Esophagus squamous epithelium (tissue), 5 donors: ENCODE measurements at places on chromosomes 4 and X.

DNA sequence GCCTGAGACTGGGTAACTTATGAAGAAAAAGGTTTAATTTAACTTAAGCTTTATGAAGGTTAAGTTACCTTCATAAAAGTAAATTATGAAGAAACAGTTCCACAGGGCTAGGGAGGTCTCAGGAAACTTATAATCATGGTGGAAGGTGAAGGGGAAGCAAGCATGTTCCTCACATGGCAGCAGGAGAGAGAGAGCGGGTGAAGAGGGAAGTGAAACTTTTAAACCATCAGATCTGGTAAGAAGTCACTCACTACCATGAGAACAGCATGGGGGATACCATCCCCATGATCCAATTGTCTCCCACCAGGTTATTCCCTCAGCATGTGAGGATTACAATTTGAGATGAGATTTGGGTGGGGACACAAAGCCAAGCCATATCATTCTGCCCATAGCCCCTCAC lies 944.7 kb upstream of the NDST4 start:
- DNase-seq: no peak

DNA sequence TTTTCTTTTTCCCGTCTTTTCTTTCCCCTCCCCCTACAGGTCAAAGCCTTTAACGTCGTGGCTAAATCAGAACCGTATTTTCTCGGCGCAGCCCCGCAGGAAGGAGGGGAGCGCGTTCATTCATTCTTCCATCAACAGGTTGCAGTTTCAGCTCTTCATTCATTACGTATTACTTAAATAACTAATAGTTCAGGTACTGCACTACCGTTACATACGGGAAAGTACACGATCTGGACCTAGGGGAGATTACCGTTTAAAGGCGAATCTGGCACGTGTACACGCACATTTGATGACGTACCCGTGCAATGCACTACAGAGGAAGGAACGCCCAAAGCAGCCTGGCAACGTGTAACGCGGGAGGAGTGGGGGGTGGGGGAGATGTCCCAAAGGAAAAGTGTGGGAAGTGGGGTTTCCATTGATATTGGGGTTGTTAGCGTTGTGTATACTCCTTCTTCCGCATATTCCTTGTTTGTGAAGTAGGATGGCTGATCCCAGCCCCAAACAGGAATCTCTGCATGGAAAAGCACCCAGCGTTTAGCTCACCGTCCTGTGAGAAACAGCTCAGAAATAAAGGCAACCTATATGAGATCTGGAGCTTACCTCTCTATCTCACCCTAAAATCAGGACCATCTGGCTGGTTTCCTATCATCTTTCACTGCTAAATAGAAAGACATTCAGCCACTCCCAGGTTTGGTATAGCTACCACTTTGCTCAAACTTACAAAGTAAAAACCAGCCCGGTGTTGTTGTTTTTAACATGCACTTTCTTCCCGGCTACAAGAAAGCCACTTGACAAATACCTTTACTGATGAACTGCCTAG lies 585 bp upstream of the SEC24D start:
- no peak for DNase-seq

GRCh38 chrX:104288961-104289360 lies 34.2 kb upstream of the ESX1 start:
- no peak for DNase-seq

DNA sequence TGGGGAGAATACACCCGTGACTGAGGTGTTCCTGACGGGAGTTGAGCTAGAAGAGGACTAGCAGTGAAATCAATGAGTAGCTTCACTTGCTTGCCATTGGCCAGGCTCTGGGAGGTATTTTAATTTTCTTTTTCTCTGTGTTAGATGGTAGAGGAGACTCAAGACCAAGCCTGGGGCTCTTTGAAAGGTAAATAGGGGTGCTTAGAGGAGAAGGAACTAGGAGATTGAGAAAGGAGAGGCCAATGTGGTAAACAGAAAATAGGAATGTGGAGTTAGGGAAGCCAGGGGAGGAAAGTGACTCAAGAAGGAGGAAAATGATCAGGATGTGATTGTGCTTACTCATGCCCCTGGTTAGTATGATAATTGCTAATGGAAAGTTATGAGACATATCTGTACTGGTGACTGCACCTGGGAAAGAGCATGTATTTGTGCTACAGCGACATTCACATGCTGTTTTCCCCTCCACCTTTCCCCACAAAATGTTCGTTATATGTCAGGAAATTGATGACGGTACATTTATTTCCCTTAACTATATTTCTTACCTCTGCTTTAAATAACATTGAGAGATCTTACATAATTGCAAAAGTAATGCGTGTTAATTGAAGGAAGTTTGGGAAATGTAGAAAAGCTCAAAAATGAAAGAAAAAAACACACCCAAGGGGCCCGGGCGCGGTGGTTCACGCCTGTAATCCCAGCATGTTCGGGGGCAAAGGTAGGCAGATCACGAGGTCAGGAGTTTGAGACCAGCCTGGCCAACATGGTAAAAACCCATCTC lies 16.9 kb upstream of the LRBA start:
- no peak for DNase-seq

GRCh38 chrX:69309074-69309792 lies 144.0 kb upstream of the PJA1 start:
- no peak for DNase-seq

- DNase-seq: no peak
Observed at GRCh38 chrX:129629837-129630236, 24.9 kb downstream of the APLN start.

- DNase-seq: no peak
Observed at GRCh38 chrX:149903889-149904748, 23.1 kb downstream of the MAGEA8 start.

- DNase-seq: no peak
Observed at GRCh38 chr4:140156529-140157171, 2.7 kb upstream of the MAML3 start.

DNA sequence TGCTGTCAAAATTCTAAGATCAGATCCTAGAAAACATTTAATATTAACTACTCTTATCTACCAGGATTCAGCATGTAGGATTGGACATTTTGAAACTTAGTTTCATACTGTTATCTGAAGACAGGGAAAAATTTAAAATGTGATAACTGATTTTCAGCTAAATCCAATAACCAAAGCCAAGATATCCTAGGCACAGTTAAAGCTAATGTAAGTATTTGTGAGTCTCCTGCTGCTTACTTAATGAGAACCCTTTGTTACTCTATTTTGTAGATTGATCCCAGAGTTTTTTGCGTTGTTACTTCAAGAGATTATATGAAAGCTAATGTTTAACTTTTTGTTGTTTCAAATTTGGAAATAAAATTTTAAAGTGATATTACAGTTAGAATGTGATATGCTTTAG lies 2.0 kb downstream of the CPE start:
- no peak for DNase-seq

GRCh38 chr4:180314972-180315371 lies 1928.2 kb upstream of the TENM3 start:
- no peak for DNase-seq

DNA sequence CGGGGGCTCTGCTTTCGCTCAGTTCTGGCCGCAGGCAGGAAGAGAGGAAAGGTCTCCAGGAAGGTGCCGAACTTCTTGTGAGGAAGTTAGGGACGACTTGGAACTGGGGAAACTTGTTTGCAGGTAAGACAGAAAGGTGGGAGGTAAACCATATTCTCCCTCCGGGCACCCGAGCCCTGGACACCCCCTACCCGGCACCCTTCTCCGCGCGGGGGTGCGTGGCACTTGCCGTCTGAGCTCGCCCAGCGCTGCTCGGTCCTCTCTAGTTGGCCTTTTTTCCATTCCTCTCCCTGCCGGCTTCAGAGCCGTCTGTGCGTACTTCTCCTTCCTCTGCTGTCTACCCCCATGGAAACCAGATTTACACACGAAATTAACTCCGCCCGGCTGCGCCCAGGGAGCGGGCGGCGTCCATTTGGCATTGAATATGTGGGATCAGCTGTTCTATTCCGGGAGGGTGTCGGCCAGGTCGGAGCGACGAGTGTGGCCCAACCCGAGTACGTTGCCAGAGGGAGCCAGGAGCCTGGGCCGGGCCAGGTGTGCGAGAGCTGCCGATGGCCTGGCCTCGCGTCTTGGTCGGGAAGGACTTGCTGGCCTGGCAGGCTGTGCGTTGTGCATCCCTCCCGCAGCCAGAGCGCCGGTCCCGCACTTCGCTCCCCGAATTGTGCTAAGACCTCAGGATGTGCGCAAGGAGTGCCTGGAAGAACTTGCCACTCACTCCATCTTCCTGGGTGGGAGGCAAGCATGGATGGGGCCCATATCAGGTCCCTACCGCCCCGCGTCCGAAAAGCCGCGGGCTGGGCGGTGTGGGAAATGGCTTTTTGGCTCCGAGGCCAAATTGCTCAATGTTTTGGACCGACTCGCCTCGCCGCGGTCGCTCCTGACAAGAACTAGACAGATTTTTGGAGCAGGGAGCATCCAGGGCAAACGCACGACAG lies 1.7 kb downstream of the PDGFRA start:
- DNase-seq: no peak

DNA sequence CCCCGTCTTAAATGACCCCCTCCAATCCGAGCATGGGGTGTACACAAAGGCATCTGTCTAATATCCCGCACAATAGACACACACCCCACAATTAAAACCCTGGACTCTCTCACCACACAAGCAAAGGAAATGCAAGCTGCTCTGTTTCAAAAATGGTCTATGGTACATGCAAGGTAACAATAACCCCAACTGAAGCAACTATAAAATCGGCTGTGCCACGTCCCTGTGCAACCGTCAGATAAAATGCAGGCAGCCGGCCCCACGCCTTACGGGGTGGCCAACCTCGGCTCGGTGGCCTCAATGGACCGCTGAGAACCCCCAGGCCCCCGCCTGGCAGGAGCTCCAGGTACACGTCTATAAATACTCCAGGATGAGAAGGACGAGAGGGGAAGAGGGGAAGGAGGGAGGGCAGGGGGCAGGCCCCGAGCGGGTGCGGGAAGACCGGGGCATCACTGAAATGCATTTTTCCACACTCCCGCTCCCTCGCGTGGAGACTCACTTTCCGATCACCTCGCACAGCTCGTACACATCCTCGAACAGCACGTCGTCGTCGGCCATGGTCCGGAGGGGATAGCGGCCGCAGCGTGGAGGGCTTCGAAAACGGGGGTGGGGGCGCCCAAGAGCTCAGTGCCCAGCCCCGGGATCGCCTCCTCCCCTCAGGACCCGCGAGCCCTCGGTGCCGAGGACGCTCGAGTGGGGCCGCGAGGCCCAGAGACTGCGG lies 763 bp downstream of the CASK start:
- DNase-seq: no peak

- DNase-seq: no peak
Observed at GRCh38 chr4:183960962-183961541, 55.9 kb downstream of the STOX2 start.

GRCh38 chrX:12701628-12702027 lies 89.6 kb upstream of the PRPS2 start:
- DNase-seq: no peak

- DNase-seq: no peak
Observed at GRCh38 chrX:39327255-39327654, 526.0 kb downstream of the MID1IP1 start.

- DNase-seq: no peak
Observed at GRCh38 chrX:129318375-129318774, 204.9 kb downstream of the SMARCA1 start.

- DNase-seq: no peak
Observed at GRCh38 chr4:184156163-184156920, 61.3 kb downstream of the ENPP6 start.

DNA sequence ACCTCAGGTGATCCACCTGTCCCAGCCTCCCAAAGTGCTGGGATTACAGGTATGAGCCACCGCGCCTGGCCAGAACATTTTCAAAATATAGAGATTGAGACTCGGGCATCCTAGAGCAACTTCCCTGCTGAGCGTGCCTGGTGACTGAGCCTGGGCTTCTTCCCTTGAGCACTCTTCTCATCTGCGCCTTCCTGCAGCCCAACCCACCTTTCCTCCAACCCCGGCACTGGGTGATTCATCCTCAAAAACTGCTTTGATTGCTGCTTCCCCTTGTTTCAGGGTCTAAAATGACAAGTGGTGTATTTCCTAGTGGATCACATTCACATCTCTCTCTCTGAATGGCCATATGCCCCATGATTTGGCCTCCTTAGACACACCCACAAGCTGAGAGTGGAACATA lies 37.8 kb downstream of the PHKA2 start:
- no peak for DNase-seq

GRCh38 chrX:49133759-49134158 lies 10.2 kb upstream of the GPKOW start:
- DNase-seq: no peak

DNA sequence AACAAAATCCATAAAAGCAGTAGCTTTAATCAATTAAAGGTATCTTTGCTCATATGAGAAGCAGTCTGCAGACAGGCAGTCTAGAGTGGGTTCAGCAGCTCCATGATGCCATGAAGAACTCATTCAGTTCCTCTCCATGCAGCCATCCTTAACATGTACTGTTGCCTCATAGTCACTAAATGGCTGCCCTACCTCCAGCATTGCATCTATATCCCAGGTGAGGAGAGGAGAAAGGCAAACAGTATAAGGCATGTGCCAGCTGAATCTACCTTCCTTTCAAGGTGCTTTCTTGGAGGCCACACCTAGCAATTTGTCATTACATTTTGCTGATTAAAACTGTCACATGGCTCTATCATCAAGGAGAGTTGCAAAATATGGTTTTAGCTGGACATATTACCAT lies 13.2 kb downstream of the CFAP99 start:
- DNase-seq: no peak

GRCh38 chr4:94558392-94558904 lies 106.7 kb downstream of the PDLIM5 start:
- no peak for DNase-seq

DNA sequence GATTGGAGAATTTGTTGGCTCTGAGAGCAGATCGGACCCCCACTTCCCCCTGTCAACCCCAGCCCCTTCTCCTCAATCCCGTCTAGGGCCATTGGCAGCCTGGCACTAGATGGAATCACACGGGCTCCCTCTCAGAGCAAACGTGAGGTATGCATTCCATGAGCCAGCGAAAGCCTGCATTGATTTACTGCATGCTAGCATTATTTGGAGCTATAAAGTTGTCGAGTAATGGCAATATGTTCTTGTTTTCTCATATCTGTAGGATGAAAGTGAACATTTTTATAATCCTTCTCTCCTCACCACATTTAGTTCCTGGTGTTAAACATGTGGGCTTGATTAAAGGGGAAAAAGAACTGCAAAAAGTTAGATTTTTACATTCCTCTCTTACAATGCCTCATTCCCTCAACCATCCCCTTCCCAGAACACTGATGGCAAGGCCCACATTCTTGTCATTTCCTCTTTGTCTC lies 159.2 kb downstream of the SPRY1 start:
- DNase-seq: no peak

- no peak for DNase-seq
Observed at GRCh38 chrX:130094696-130095095, 15.6 kb downstream of the ELF4 start.

GRCh38 chrX:73615022-73615421 lies 52.0 kb downstream of the CHIC1 start:
- no peak for DNase-seq

GRCh38 chr4:55125087-55125721 lies at the start of gene KDR:
TSS of gene KDR (minus strand) at chr4:55125595. CDS start at chr4:55125293, 302 bp downstream.
- no peak for DNase-seq

DNA sequence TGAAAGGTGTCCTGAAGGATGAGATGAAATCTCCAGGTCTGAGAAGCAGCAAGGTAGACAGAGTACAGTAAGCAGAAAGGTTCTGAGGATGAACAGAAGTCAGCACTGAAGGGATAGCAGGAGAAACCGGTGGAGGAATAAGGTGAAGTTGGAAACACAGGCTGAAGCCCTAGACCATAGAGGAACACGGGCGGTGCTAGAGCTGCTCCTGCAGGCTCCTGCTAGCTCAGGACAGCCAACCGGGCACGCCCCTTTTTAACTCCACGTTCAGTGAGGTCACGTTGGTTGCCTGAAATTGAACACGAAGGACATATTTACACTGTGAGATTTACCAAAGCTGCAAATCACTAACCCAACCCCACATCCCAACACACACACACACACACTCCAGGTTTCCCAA lies 1886.4 kb upstream of the AGA start:
- DNase-seq: no peak
